Activated CD8-positive, alpha-beta T cell treated with anti-CD3 and anti-CD28 coated beads, Interleukin-2, amount 10 ng/mL, durations not matched to agents 7 days and 5 days (primary cell): ENCODE measurements at places on chromosomes 12 and 14.

GRCh38 chr12:110741341-110742095 lies 1.2 kb downstream of the PPP1CC start:
- peak overlapping the region; percentile 100 for H3K4me3 ChIP-seq
- peak overlapping the region; percentile 98 for H3K27ac ChIP-seq

GRCh38 chr14:98952593-98953350 lies 319.2 kb downstream of the BCL11B start:
- H3K27ac ChIP-seq = no peak overlapping the region
- H3K36me3 ChIP-seq = no peaks in the 10 kb centered on the region
- peaks cover under 1% of the 10 kb centered on the region for H3K4me1 ChIP-seq

DNA sequence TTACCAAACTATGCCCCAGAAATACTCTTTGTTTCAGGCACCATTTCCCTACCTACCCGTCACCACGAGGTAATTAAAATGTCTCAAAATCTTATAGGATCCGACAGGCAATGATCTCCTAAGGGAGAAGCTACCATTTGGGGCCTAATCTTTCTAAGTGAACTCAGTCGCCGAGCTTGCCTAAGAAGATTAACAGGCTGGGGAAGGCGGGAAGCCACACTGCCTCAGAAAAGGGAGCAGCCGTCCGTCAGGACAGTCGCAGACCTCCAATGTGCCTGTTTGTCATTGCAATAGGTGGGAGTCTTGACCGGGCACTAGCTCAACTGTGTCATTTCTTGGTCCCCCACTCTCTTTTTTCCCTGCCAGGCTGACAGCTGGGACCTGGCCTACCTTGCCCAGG lies 4.6 kb downstream of the TTC7B start:
- no peak overlapping the region for H3K4me3 ChIP-seq
- no peak for DNase-seq
- no peak overlapping the region for H3K27ac ChIP-seq
- peaks cover 14% of the 10 kb centered on the region for H3K27me3 ChIP-seq
- peaks cover 4% of the 10 kb centered on the region for H3K4me1 ChIP-seq

DNA sequence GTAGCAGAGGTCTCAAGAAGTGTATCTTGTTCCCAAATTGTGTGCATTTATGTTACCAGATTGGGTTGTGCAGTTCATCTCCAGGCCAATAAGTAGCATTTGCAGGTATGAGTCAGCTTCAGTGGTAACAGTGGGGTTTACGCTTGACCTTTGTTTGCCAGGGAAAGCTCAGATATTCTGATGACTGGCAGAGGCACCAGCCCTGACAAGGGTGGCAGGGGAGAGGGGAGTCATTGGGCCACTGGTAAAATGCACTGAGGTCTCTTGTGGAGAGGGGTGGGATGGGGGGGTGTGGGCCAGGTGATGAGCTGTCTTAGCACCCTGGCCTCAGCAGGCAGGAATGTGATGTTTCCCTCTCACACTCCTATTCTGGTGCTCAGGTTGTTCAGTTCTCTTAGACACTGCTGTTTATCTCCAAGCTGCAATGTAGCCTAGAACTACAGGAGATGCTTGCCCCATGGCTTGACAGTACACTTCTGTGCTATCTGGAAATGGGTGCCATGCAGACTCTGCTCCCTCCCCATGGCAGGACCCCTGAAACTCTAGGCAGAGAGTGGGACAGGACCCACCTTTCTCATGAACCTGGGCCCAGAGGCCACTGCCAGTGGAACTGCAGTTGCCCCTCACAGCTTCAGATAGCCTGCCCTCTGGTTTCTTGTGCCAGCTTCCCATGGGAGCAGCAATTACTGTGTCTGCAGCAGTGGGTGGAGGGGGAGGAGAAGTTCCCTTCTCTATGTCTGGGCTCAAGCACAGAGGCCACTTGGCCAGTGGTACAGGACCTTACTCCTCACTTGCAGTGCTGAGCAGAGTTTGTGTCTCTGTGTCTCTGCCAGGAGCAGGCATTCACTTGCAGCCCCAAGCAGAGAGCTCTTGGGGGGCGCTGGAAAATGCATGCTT lies 31.9 kb downstream of the USP15 start:
- peak overlapping the region; percentile 60 for H3K27ac ChIP-seq
- peaks cover 80% of the 10 kb centered on the region for H3K4me1 ChIP-seq
- H3K4me3 ChIP-seq = no peak overlapping the region
- H3K36me3 ChIP-seq = peaks cover 80% of the 10 kb centered on the region
- DNase-seq = no peak

GRCh38 chr12:93793007-93793406 lies 115.8 kb downstream of the CRADD start:
- no peaks in the 10 kb centered on the region for H3K27me3 ChIP-seq
- no peak overlapping the region for H3K4me3 ChIP-seq
- peaks cover 3% of the 10 kb centered on the region for H3K36me3 ChIP-seq
- no peak overlapping the region for H3K27ac ChIP-seq
